ENCODE measurements at places on chromosomes 7 and 10.

- DNase-seq, result no peak
These were observed 35.8 kb downstream of the RBM17 start for GRCh38 chr10:6124666-6125065.

- no peak for DNase-seq
These were observed 28.2 kb downstream of the COL1A2 start for GRCh38 chr7:94422827-94423460.

DNA sequence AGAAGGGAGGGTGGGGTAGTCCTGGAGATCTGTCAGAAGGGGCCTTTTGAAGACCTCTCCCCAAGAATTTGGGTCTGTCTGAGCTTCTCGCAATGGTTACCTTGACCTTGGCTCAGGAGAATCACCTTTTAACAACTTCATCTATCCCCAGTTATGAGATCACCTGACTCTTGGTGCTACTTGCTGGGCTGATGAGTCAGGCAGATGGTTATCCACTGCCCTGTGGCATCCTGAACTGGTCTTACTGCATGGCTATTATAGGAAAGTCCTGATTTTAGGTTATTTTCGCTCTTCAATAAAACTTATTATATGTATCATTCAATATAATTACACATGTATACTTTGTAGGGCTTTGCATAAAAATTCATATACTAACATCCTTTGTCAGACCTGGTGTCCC lies 274.7 kb downstream of the GFRA1 start:
- DNase-seq, result no peak

GRCh38 chr7:135158874-135159273 lies 11.0 kb downstream of the TMEM140 start:
- no peak for DNase-seq

DNA sequence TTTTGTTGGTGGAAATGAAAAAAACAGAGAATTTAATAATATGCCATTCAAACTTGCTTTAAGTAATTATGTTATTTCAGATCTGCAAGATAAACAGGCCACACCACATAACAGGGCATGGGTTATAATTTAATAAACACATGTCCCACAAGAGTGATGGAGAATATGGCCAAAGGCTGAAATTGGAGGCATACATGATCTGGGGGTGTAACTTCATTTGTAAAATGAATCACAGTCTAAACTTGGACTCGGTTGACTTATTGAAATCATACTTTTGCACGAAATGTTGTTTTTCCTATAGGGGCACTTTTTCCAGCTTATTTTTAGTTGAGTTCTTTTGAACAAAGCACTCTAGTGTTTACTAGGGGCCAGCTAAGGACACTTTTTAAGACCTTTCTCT lies 151.6 kb downstream of the TMEM26 start:
- no peak for DNase-seq

GRCh38 chr7:130877236-130877990 lies 143.4 kb upstream of the KLF14 start:
- no peak for DNase-seq

DNA sequence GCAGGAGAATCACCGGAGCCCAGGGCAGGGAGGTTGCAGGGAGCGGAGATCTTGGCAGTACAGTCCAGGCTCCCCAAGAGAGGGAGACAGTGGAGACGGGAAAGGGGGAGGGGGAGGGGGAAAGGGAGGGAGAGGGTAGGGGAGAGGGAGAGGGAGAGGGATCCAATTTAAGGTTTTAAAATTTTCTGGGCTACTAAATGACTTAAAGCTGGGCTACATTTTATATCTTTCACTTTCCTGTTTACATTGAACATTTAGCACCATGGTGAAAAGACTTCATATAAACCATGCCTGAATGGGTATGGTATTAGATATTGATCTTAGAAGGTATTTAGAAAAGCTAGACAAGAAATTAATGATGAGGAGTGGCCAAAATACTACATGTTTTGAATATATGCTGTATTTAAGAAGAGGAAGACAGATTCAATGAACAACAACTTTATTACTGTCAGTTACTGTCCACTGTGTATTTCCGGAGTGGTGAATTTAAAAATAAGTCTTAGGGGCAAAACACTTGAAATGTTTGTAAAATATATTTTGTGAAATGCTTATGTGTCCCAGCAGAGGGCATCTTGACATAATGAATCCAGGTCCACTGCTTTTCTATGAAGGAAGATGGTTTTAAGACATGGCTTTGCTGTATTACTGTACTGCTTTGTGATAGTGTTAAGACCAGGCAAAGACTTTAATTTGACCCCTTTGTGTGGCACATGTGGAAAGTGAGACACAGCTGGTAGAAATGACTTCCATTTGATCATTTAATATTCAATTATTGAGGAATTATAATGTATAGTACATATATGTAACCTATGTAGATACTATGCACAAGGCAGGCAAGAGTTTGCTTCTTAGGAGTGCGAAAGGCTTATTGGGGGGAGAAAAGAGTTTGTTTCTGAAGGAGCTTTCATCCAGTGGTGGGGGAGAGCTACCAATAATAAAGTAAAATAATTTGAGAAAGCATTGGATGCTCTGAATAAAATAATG lies 52.8 kb downstream of the NRF1 start:
- DNase-seq, result peak; percentile 77

GRCh38 chr10:33697016-33697415 lies 362.5 kb upstream of the NRP1 start:
- DNase-seq, result no peak

DNA sequence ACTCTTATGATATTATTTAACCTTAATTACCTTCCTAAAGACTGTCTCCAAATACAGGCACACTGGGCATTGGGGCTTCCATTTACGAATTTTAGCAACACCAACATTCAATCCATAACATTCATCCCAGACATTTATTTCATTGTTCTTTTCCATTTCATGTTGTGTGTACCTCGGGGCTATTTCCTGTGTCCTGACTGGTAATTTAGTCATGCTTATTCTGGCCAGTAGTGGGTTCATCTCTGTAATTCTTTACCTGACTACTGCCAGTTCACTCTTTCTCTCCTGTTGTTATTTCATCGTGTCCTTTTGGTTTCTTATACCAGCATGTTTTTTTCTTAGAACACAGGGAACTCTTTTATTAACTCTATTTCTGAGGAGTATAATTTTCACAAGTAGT lies 225.7 kb downstream of the PLXDC2 start:
- no peak for DNase-seq

DNA sequence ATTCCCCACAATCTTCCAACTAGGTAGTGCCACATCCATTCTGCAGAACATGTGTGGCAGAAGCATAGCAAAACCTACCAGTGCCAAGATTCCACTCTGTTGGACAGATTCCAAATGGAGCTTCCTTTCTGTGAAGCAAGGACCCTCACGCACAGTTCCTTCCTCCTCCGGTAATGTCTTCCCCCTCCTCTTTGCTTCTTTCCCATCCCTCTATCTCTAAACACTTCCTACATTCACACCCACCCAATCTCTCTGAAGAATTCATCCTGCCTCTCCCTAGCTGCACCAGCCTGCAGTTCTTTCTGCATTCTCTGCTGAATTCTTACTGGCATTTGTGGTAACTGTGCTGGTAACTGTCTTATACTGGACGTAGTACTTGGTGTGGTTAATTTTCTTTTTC lies 124.9 kb downstream of the RNLS start:
- no peak for DNase-seq

DNA sequence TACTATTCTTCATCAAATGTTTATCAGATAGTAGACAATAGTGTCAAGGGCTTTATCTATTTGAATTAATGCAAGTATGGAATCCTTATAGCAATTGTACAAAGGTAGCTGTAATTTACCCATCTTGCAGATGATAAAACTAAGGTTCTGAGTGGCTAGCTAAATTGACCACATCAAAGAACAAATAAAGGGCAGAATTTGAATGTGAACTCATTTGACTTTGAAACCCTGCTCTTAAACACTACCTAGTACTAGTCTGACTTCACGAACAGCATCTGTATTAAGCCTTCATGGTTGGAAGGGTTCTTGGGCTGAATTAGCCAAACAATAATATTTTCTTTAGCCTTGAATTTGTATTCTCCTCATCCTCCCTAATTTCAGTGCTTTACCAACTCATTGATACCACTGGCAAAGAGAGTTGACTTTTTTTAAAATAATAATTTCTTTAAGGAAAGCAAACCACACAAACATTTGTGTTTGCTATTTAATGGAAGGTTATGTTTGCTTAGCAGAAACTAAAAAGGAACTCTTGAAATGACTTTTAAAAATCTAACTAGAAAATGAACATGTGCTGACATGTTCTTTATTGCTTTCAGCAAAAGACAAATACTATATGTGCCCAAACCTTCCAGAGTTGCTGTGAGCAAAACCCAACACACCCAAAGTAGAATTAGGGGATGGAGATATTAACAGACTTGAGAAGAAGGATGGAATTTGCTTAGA lies 322.6 kb downstream of the RNLS start:
- DNase-seq, result no peak
